ENCODE measurements at places on chromosomes 6 and 20. TPM values are rescaled to one million over a fixed set of nuclear protein-coding genes. Genes with fewer than 3 reads are reported as not detected.

DNA sequence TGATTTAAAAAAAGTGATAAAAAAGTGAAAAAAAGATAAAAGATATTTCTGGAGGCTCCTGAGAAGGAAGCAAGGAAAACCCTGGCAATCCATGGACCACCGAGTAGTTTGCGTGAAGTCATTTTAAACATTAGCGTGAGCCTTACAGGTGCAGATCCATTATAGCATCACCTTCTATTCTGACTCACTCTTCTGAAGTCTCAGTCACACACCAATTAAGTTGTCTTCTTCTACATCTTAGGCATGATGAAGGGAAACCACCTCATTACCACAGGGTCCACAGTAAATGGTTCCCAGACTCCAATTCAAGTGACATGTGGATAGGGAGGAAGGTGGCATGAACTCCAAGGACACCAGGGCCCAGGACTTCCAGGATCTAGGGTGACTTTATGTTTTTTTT is 99.1 kb downstream of the GJA10 start:
- no peak for DNase-seq

DNA sequence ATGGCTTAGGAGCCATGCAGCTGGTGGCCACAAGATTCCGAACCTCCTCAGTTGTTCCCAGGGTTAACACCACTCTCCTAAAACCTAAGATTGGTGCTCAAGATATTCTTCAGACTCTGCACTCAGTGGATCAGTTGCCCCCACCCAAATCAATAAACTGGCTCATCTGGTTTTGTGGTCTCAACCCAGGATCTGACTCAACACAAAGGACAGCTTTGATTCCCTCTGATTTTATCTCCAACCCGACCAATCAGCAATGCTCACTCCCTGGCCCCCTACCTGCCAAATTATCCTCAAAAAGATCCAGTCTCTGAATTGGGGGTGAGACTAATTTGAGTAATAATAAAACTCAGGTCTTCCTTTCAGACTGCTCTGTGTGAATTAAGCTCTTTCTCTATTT is 137.5 kb downstream of the EYS start:
- DNase-seq: no peak

DNA sequence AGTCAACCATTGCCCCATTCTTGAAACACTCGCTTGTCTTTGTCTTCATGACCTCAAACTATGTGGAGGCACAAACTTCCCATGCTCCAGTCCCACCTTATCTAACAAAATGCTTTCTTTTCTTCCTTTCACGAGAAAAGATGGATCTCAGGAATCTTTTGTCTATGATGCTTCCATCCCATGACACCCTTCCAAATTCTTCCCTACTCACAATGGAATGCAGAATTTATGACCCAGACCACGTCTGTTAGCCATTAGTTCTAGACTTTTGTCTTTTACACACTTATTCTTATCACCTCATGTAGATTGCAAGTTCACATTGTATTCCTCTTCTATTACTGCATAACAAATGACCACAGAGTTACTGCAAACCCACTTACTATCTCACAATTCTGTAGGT is 24.2 kb upstream of the LAMP5 start:
- DNase-seq: no peak

DNA sequence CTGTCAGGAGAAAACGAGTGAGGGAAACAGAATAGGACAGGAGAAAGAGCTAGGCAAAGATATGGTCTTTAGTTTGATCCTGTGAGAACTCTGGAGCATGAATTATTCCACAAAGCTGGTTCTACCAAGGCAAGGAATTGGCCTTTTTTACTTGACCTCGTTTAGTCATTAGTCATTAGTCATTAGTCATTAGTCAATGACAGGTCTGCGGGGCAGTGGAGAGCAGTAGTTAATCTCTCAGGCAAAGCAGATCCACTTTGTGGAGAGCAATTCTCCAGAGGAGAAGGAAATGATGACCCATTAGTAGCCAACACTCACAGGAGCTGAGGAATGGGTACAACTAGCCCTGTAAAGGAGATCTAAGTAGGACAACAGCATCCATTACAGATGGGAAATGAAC is 22.0 kb upstream of the ABCC10 start:
- no peak for DNase-seq

DNA sequence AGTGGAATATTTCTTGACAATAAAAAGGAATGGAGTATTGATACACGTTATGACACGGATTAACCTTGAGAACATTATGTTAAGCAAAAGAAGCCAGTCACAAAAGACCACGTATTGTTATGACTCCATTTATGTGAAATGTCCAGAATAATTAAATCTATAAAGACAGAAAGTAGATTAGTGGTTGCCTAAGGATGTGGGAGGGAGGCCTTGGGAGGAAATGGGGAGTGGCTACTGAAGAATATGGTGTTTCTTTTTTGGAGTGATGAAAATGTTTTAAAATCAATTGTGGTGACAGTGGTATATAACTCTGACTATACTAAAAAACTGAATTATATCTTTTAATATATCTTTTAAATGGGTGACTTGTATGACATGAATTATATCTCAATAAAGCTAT is 30.1 kb downstream of the TRPC4AP start:
- no peak for DNase-seq

GRCh38 chr6:3194535-3195419 is 32.7 kb downstream of the TUBB2B start:
- DNase-seq: no peak

MDFI gene
- 31.7 TPM for polyA plus RNA-seq

RING1 gene
- polyA plus RNA-seq: 33.9 TPM

All from muscle of back (tissue), 13 donors.